CD4-positive, alpha-beta T cell treated with Interleukin-6 for 4 hours (primary cell): ENCODE measurements at places on chromosomes 4 and X.

DNA sequence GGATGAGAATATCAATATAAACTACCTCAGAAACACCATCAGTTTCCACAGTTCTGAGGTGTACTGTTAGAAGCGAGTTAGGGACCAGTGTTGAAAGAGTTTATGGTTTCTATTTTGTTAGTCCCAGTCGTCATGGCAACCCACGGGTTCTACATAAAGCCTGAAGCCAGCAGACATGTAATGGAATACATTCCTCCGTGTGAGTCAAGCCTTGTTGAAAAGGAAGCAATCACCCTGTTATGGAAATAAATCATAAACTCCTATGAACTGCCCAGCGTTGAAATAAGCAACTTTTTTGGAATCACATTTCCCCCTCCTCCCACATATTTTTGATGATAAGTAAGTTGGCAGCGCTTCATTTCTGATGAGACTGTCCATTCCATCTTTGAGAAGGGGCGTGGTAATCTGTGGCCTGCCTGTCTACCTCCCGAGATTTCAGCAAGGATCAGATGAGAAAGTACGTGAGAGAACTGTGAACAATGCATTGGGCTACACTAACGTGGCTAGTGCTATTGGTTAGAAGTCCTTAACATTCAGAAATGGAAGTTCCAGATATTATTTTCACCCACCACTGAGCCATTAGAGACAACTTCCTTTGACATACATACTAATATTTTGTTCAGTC, 40.4 kb upstream of the PDHA1 start:
- no peak for DNase-seq

DNA sequence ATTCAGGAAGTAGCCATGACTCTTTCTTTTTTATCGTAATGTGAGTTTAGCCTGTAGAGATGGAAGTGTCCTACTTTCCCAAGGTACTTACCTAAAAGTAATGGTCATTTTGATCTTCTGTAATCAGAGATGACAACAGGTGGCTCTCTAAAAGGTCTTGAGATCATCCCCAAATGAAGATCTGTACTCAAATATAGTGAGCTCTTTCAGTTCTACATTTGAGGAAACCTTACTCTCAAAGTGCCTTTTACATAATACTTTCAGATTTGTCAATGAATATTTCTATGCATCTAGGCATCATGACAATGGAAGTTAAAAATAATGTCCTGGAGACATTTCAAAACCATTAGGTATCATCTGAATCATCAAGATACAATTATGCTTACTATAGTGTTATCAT, 17.2 kb upstream of the MND1 start:
- DNase-seq, result no peak

DNA sequence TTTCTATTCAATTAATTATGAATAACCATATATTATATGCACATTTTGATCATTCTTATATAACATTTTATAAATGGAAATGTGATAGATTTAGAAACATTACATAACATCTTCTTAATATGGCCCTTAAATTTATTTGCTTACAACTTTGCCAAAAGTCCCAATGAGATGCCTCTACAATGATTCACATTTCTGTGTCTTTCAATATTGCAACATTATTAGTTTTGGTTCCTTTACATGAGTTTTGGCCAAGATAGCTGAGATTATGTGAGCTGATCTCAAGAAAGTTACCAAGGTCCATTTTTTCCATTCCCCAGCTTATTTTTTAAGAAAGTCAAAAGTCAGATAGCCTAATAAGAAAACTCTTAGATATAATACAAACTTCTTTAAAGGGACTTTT, 361.2 kb downstream of the PCDH7 start:
- DNase-seq, result no peak

DNA sequence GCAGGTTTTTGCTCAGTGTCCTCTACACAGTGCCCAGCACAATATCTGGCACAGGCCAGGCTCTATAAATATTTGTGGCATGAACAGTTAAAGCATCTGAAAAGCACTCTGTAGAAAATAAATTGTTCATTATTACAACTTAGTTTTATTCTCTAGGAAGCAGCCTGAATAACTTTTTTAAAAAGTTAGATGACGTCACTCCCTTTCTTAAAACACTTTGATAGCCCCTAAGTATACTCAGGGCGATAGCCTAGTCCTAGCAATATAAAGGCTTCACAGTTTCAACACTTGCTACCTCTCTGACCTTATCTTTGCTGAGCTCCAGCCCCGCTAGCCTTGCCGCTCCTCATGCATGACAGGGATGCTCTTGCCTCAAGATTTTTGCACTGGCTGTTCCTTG, 80.6 kb downstream of the GPM6A start:
- DNase-seq, result no peak

DNA sequence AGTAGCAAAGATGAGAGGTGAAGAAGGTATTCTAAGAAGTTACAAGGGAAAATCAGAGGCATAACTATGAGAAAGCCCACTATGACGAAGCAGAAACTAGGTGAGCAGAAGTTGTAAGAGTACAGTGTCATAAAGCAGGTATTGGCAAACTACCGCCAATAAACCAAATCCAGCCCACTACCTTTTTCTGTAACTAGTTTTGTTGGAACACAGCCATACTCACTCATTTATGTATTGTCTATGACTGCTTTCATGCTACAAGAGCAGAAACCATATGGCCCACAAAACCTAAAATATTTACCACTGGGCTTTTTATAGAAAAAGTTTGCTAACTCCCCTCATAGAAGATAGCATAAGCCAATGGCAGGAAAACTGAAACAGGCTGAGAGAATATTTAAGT, 31.8 kb upstream of the ZCCHC13 start:
- DNase-seq, result no peak

DNA sequence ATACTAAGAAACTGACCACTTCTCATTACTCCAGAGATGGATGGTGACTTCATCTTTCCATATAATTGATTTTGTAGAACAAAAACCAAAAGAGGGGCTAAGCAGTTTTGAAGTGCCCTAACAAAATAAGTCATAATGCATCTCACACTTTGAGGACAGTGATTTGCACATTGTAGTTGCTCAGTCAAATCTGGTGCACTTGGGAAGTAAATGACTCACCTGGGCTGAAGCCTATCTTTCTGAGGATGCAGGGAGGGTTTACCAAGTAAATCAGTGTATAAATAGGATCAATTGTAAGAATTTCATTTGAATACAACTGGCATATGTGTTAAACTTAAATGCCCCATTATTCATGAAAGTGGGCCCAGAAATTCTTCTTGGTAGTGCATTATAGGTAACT, 134.2 kb downstream of the DCLK2 start:
- no peak for DNase-seq

GRCh38 chr4:93842601-93843252, 14.2 kb downstream of the ATOH1 start:
- no peak for DNase-seq

DNA sequence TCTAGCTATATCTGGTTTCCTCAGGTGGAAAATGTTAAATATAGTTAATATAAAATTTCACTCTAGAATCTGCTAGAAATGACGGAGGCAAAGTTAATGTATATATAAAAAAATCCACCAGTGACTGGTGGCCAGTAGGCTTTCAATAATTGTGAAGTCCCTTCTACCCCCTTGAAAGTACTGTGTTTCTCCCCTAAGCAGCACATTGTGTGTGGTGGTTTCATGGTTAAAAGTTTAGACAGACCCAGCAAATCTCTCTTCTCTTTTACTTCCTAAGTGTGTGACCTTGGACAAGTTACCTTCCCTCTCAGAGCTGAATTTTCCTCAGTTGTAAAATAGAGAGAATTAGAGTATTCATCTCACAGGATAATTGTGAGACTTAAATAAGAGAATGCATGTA, 600 bp upstream of the HEPH start:
- DNase-seq, result no peak

DNA sequence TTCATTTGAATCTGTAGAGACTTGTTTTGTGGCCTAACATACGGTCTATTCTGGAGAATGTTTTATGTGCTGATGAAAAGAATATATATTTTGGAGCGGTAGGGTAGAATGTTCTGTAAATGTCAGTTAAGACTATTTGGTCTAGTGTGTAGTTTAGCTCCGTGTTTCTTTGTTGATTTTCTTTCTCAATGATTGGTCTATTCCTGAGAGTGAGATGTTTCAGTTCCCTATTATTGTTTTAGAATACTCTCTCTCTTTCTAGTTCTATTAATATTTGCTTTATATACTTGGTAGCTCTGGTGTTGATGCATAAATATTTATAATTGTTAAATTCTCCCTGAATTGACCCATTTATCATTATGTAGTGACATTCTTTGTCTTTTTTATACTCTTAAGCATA, 236.5 kb downstream of the GLUD2 start:
- no peak for DNase-seq
